ENCODE measurements at places on chromosomes 12 and 14.
A peak's percentile ranks its signal among the peaks of the same experiment; 100 is the strongest.

DNA sequence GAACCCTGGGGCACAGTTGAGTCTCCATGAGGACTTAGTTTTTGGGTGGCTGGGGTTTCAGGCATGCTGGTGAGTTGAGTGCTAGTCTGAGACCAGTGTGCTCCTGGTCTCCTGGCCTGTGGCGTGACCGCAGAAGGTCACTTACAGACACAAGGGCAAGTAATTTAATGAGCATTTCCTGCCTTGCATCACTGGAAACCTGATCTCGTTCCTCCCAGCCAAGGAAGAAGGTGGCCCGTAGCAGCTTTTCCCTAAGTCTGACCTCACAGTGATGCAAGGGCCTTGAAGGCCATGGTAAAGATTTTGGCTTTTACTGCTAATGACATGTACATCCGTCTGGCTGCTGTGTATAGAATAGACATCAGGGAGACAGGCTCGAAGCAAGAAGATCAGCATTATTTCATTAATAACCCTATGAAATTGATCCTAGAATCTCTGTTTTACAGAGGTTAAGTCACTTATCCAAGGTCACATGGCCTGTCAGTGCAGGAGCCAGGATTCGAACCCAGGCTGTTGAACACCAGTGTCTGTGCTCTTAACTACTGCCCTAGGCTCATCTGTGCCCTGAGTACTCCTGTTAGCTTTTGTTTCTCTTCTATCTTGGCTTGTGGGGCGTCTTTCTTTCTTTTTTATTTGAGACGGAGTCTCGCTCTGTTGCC, 4.6 kb downstream of the TMEM120B start:
- DNase-seq = no peak
- peak overlapping the region; percentile 8 for H3K27ac ChIP-seq
- H3K4me3 ChIP-seq = no peak overlapping the region
- H3K4me1 ChIP-seq = peaks cover 4% of the 10 kb centered on the region
- no peaks in the 10 kb centered on the region for H3K27me3 ChIP-seq

DNA sequence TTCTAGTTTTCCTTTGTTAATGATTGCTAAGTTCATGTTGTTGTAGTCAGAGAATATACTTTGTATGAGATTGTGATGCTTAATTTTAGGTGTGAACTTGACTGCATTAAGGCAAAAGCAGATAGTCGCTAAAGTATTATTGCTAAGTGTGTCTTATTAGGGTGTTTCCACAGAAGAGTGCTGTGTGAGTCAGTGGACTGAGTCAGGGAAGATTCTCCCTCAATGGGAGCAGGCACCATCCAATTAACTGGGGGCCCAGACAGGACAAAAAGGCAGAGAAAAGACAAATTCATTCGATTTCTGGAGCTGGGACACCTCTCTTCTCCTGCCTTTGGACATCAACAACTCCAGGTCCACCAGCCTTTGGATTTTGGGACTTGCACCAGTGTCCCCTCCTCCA, 48.5 kb downstream of the BAZ1A start:
- no peak overlapping the region for H3K4me3 ChIP-seq
- no peaks in the 10 kb centered on the region for H3K36me3 ChIP-seq
- H3K4me1 ChIP-seq = no peaks in the 10 kb centered on the region
- H3K27ac ChIP-seq = no peak overlapping the region
- H3K27me3 ChIP-seq = no peaks in the 10 kb centered on the region

DNA sequence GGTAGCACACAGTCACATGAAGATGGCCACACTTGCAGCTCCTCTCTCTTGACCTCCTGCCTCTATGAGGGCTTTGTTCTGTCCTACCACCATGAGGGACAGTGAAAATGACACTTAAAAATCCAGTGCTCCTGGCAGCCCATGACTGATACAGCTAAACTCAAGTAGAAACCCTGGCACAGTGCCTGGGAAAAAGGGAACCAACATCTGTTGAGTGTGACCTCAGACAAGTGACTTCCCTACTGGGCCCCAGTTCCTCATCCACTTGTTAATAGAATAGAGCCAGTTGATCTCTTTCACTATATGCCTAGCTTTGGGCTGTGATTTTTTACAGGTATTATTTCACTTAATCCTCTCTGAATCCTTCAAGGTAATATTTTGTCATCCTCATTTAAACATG, 4.8 kb downstream of the GUCY2C start:
- H3K27me3 ChIP-seq = no peaks in the 10 kb centered on the region
- no peak for DNase-seq
- H3K36me3 ChIP-seq = no peaks in the 10 kb centered on the region
- no peaks in the 10 kb centered on the region for H3K4me1 ChIP-seq
- no peak overlapping the region for H3K27ac ChIP-seq

GRCh38 chr14:22387776-22388241, 201.2 kb downstream of the DAD1 start:
- no peaks in the 10 kb centered on the region for H3K27me3 ChIP-seq
- H3K27ac ChIP-seq = no peak overlapping the region
- no peaks in the 10 kb centered on the region for H3K36me3 ChIP-seq
- no peak overlapping the region for H3K4me3 ChIP-seq
- peaks cover 8% of the 10 kb centered on the region for H3K4me1 ChIP-seq
- no peak for DNase-seq

DNA sequence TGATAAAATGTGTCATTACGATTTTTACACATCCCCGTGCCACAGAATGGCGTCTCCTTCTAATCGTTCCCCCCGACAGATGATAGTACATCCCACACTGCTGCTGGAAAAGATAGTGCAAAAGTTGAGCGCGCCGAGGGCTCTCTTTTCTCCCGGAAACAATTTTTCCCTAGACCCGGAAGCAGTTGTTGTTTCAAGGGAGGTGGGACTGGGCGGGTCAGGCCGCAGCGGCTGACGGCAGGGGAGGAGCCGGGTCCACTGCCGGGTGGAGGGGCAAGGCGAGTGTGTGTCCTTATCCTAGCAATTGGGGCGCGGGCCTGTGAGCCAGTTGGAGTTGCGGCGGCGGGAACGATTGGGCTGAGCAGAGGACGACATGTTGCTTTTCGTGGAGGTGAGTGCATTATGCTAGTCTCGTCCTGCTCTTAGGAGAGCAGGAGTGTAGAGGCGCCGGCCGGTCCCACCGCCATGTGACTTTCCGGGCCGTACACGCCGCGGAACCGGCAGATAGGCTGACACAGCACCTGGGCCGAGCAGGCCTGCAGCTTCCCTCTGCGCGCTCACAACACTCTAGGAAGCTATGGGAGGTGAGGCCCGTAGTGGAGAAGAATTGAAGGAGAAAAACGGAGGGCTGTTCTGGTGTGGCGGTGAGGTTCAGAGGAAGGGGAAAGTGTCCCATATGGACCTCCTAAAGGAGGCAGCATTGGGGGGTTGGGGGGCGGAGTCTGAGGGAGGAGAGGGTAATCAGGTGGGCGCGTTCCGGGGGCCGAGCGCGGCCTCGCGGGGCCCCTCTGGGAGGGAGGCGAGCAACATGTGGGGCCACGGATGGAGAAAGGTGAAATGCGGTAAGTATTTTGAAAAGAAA, at the start of gene LARP4:
Gene LARP4, plus strand, starts transcription at position 248 of the 862 bp plus-strand sequence. Its CDS starts 126 bp downstream, at position 374.
- peak; percentile 96 for DNase-seq
- H3K4me3 ChIP-seq = peak within 1 kb of the TSS; percentile 70
- peaks cover 19% of the 10 kb centered on the region for H3K4me1 ChIP-seq
- no peaks in the 10 kb centered on the region for H3K36me3 ChIP-seq
- peak within 1 kb of the TSS; percentile 92 for H3K27ac ChIP-seq
- no peaks in the 10 kb centered on the region for H3K27me3 ChIP-seq

GRCh38 chr12:93098077-93098476, 169.0 kb upstream of the EEA1 start:
- H3K36me3 ChIP-seq = no peaks in the 10 kb centered on the region
- H3K27ac ChIP-seq = no peak overlapping the region
- H3K27me3 ChIP-seq = no peaks in the 10 kb centered on the region
- peak; percentile 70 for DNase-seq

All from neural progenitor cell (in vitro differentiated cells).